ENCODE measurements at places on chromosomes 5 and 9. TPM values are rescaled to one million over a fixed set of nuclear protein-coding genes. Genes with fewer than 3 reads are reported as not detected.

NXNL2 gene
- total RNA-seq: not detected

TLE1 gene
- 0.47 TPM for total RNA-seq

TRPM3 gene
- total RNA-seq: not detected

SNCAIP gene
- not detected for total RNA-seq

CCDC192 gene
- not detected for total RNA-seq

TTC16 gene
- 0.22 TPM for total RNA-seq

UQCRQ gene
- total RNA-seq: 333 TPM

NMUR2 gene
- total RNA-seq: not detected

RNF38 gene
- total RNA-seq: 39.4 TPM

ANXA2R gene
- 9.3 TPM for total RNA-seq

GHR gene
- 0.05 TPM for total RNA-seq

TPM2 gene
- total RNA-seq: 4.6 TPM

GARIN3 gene
- total RNA-seq: not detected

FTMT gene
- not detected for total RNA-seq

MYOT gene
- not detected for total RNA-seq

HAPLN1 gene
- not detected for total RNA-seq

PPP3R2 gene
- total RNA-seq: not detected

LRRC19 gene
- total RNA-seq: not detected

DHX29 gene
- total RNA-seq: 21.1 TPM

AP3B1 gene
- 44.1 TPM for total RNA-seq

ANKRD31 gene
- 0.29 TPM for total RNA-seq

ADAMTS19 gene
- not detected for total RNA-seq

CFAP157 gene
- 0.10 TPM for total RNA-seq

NPR3 gene
- not detected for total RNA-seq

ABO gene
- total RNA-seq: 2.1 TPM

ZNF462 gene
- 0.71 TPM for total RNA-seq

ENTREP1 gene
- not detected for total RNA-seq

RMND5B gene
- 20.3 TPM for total RNA-seq

AKNA gene
- 464 TPM for total RNA-seq

IRX4 gene
- total RNA-seq: not detected

TGFBR1 gene
- 116 TPM for total RNA-seq

WDR38 gene
- total RNA-seq: not detected
